BE2C (cell line): ENCODE measurements at places on chromosomes 2 and 18.

DNA sequence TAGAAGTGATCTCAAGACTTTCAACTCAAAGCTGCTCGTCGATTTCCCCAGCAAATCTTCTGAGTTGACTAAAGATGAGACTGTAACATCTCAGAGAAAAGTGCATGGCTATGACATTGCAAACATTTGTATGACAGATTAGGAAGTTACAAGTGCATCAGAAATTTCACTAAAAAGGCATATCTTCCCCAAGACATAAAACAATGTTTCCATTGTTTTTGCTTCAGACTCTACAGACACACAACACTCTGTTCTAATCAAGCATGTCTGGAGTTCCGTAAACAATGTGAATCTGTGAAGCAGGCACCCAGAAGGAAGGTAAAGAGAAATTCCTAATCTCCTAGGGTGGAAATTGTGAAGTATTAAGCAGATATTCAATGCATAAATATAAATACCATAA is 144.6 kb upstream of the LYPD1 start:
- DNase-seq, result no peak

- DNase-seq, result no peak
These were observed 438 bp downstream of the HSPE1 start for GRCh38 chr2:197500503-197501131.

- DNase-seq, result no peak
These were observed 12.1 kb downstream of the ACOXL start for GRCh38 chr2:110744429-110744828.

DNA sequence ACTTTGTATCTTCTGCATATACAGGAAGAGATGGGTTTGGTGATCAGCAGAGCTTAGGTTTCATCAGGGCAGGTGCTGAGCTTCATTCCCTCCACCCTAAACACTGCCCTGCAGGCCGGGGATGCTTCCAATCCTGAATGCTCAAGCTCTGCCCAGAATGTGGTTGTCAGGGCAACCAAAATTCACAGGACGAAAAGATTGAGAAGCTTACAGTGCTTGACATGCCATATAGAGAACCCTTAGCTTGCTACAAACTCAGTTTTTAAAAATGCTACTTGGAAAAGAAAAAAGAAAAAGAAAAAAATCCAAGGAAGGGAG is 65.6 kb downstream of the SH3RF3 start:
- DNase-seq, result no peak

DNA sequence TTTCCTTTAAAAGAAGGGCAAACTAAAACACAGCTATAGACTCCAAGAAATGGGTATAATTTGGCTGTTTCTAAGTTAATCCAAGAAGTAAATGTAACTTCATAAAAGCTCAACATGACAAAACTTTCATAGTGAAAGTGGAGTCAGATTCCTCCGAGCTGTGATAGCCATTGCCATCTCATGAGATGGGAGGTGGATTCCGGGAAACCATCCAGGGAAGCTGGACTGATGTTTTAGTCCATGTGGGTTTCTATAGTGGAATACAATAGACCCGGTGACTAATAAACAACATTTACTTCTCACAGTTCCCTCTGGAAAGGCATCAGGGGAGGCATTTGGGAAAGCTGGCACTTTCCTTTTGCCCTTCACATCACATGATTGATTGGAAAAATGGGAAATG is 10.0 kb upstream of the LAPTM4A start:
- DNase-seq, result no peak

- no peak for DNase-seq
These were observed 194.0 kb downstream of the VWC2L start for GRCh38 chr2:214604861-214605260.

DNA sequence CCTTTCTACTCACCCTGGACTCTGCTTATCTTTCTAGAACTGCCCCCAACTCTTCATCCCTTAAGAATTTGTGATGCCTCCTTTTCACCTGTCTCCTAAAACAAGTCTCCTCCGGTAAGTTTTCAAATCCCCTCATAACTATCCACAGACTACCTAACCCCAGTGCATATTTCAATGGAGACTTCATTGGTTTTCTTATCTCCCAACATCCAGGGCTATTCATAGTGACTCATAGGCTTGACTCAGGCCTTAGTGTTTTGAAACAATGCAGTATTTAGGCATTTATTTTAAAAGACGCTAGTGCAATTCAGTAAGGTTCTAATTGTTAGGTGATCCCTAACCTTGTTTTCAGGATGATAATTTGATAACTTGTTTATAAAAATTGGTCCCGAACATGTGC is 399.2 kb downstream of the CPS1 start:
- no peak for DNase-seq

GRCh38 chr2:131146231-131146630 is 41.1 kb downstream of the PLEKHB2 start:
- no peak for DNase-seq

DNA sequence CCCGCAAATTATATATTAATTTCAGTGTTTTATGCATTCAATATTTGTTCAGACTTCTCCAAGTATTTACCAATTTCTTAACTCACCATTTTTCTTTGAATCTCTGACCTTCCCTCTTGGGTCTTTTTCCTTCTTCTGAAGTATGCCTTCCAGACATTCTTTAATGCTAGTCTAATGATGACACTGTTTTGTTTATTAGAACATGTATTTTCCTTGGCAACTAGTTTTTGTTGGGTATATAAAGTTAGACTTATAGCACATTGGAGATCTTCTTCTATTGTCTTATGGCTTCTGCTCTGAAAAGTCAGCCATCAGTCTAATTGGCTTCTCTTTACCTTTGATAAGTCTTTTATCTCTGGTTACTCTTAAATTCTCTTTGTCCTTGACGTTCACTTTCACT is 423.2 kb upstream of the NRP2 start:
- no peak for DNase-seq

DNA sequence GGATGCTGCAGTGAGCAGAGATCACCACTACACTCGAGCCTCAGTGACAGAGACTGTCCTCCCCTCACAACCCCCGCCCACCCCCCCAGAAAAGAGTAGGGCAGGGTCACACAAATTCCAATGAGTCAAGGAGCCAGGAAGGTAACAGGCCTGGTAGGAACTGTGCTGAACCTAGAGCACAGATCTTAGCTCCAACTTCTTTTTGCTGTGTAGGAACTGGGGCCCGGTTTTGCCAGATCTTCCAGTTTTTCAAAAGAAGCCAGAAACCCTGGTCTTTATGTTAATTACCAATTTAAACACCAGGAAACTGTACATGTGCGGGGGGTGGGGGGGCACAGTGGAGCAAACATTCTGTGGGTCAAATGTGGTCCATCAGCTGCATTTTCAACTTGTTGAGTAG is 71.0 kb downstream of the PRPF40A start:
- no peak for DNase-seq

DNA sequence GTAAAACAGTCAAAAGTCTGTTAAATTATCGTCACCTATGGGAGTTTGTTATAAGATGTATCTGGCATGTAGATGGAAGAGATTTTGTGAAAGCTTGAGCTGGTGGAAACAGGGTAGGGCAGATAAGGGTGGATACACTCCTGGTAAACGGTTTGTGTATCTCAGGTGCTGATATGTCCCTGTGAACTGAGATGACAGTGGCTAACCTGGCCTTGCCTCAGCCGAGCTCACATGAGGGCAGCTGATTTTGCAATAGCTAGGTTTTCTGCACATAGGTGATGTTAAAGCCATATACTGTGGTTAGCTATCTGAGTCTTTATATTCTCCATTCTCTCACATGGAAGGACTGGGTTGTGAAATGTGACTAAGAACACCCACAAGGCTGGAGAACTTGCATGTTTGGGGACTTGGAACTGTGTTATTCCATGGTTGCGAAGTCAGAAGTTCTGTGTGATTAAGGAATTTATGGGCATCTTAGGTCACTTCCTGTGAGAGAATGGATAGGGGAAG is 205.1 kb downstream of the TPGS2 start:
- no peak for DNase-seq

DNA sequence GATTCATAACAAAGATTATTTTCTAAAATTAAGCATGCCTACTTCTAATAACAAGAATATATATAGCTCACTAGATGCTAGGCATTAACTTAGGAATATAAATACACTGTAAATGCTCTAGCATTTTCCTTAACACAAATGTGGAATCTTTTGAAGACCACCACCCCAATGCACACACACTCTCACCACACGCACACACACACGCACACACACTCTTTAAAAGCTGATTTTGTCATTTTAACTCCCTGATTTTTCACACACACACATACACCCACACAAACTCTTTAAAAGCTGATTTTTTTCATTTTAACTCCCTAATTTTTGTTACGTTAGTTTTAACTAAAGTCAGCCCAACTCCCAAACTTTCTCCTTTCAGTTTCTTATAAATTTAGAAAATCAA is 3.0 kb downstream of the COL5A2 start:
- no peak for DNase-seq

- no peak for DNase-seq
These were observed 1.1 kb downstream of the MAP4K3 start for GRCh38 chr2:39435741-39436591.

GRCh38 chr2:69188182-69188900 is 175.4 kb downstream of the ANTXR1 start:
- peak; percentile 44 for DNase-seq

- no peak for DNase-seq
These were observed 74.9 kb downstream of the MTCL1 start for GRCh38 chr18:8780227-8780626.

- no peak for DNase-seq
These were observed 595.9 kb upstream of the LRRTM4 start for GRCh38 chr2:78118037-78118436.

- no peak for DNase-seq
These were observed 90.5 kb downstream of the TMEM17 start for GRCh38 chr2:62415518-62415917.

DNA sequence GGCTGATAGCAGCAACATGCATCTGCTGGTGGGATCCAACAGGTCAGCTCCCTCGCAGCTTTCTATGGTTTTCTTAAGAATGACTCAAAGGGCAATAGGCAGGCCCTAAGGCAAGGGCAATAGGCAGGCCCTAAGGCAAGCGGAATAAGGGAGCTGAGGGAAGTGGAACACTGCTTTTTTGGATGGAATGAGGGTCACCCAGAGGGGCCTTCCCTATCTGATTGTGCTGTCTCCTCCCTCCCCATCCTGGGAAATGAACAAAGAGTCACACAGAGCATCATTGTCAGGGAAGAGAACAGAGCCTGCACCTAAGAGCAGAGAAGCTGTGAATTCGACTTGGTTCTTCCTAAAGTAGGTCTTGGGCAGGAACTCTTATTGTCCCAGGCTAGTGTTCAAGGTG is 43.3 kb upstream of the PTPRM start:
- DNase-seq, result no peak

DNA sequence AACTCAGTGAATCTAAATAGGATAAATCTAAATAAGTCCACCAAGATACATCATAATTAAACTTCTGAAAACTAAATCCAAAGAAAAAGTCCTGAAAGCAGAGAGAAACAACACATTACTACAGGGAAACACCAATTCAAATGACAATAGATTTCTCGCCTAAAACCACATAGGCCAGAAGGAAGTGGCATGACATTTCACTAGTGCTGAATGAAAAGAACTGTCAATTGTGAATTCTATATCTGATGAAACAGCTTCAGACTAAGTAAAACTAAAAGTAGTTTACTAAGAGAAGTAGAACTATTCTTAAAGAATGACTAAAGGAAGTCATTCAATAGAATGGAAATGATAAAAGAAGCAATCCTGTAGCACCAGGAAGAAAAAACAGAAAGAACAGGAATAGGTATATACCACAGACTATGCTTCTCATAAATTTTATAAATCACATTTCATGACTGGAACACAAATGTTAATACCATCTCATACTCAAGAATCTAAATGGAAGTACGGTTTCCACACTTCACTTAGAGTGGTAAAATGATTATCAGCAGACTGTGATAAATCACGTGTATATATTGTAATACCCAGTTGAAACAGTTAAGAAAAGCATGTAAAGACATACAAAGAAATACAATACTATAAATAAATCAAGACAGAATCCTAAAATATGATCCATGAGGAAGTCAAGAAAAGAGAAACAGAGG is 46.4 kb downstream of the ASXL2 start:
- DNase-seq, result no peak

DNA sequence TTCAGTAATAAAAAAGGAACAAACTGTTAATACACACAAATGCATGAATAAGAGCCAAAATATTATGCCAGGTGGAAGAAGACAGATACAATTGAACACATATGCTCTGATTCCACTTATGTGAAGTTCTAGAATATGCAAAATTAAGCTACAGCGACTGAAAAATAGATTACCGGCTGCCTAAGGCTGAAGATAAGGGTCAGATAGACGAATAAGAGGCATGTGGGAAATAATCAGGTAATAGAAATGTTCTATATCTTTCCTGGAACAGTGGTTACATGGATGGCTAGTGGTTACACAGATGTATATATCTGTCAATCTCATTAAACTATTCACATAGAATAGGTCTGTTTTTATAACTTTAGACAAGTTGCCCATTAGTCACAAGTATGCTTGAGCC is 51.9 kb upstream of the REG3G start:
- DNase-seq, result no peak

DNA sequence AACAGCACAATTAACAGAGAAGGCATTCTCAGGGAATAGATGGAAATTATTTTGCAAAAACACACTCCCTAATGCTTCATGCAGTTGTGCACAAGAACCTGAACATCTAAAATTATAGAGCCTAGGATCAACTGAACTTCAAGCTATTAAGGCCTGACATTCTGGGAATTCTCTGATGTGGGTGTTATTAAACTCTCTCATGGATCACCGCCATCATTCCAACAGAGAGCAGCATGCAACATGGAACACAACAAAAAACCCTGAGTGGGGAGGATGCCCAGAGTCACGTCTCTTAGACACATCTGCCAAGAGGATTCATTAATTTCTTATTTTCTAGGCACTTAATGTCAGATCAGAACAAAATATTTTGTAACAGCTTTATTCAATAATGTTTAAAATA is 543.8 kb downstream of the ERBB4 start:
- DNase-seq, result no peak

- DNase-seq, result no peak
These were observed 25.6 kb downstream of the DNMT3A start for GRCh38 chr2:25316101-25316500.

- no peak for DNase-seq
These were observed 936.2 kb downstream of the DSC3 start for GRCh38 chr18:30106356-30106755.
